ENCODE measurements at places on chromosomes 2 and 18.

DNA sequence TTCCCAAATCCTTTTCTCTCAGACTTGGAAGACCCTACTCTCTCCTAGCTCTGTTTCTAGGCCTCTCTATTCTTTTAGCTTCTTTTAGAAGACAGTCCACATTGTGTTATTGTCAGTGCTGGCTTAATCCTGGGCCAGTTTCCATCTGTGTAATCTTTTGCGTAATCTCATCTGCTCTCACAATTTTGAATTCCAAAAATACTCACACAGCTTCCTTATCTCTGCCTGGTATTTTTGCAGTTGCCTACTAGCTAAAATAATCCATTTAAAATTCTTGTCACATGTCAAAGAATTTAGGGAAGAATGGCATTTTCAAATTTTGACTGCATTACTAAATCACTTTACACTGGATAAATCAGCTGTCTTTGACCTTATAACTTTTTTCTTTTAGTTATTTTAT lies 200.6 kb upstream of the MEX3C start:
- no peak for DNase-seq

GRCh38 chr2:88857274-88857741 lies 165.8 kb downstream of the RPIA start:
- DNase-seq = no peak

GRCh38 chr2:49111456-49111855 lies 42.9 kb downstream of the FSHR start:
- DNase-seq = no peak

GRCh38 chr2:118274841-118275510 lies 186.7 kb downstream of the INSIG2 start:
- no peak for DNase-seq

- DNase-seq = no peak
Measured at GRCh38 chr2:233081731-233082221, 21.6 kb downstream of the INPP5D start.

DNA sequence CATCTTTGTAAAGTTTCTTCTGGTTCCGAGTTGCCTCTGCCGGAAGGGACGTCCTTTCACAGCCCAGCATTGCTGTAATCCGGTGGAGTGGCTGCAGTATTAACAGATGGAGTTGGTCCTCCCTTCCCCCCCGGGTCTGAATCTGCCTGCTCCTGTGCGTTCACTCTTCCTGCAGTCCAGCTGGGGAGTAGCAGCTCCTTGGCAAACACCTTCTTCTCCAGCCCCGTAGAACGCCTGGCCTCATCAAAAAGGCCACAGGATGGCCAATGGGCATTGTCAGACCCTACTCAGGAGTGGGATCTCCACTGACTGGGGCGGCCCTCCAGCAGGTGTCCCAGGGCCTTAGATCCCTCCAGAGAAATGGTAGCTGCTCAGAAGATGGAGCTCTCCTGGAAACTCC lies 234.0 kb downstream of the FAM210A start:
- DNase-seq = no peak

- DNase-seq = no peak
Measured at GRCh38 chr2:17621781-17622180, 81.3 kb downstream of the VSNL1 start.

GRCh38 chr2:207160115-207160514 lies 5.6 kb downstream of the KLF7 start:
- no peak for DNase-seq

- DNase-seq = no peak
Measured at GRCh38 chr2:180609626-180610340, 370.6 kb upstream of the UBE2E3 start.

- no peak for DNase-seq
Measured at GRCh38 chr2:127047716-127048617, 59.0 kb downstream of the BIN1 start.

GRCh38 chr18:47746615-47747014 lies 183.8 kb downstream of the SMAD2 start:
- DNase-seq = no peak

DNA sequence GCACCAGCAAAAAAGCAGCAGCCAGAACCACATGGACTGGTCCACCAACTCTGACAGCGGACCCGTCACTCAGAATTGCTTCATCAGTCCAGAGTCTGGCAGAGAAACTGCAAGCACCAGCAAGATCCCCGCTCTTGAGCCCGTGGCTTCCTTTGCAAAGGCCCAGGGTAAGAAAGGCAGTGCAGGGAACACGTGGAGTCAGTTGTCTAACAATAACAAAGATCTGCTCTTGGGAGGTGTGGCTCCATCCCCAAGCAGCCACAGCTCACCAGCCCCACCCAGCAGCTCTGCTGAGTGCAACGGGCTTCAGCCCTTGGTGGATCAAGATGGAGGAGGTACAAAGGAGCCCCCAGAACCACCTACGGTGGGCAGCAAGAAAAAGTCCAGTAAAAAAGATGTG lies 269.3 kb downstream of the SETBP1 start:
- DNase-seq = no peak

GRCh38 chr18:32919799-32920198 lies 147.0 kb upstream of the KLHL14 start:
- DNase-seq = no peak

DNA sequence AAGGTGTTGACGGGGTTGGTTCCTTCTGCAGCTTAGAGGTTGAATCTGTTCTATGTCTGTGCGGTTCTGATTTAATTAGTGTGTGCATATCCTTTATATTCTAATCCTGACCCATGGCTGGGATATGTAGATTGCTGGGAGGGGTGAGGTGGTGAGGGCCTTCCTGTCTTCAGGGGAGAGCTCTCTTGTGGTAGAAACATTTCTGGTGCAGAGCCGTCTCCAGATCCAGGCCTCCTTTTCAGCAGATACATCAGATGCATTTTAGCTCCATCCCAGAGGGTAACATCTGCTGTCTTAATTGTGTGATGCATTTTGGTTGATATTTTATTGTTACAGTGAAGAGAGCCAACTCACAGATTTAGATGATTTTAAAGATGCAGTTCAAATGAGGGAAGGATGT lies 227.8 kb downstream of the AGAP1 start:
- no peak for DNase-seq

- no peak for DNase-seq
Measured at GRCh38 chr18:22189449-22190166, 20.2 kb downstream of the GATA6 start.

DNA sequence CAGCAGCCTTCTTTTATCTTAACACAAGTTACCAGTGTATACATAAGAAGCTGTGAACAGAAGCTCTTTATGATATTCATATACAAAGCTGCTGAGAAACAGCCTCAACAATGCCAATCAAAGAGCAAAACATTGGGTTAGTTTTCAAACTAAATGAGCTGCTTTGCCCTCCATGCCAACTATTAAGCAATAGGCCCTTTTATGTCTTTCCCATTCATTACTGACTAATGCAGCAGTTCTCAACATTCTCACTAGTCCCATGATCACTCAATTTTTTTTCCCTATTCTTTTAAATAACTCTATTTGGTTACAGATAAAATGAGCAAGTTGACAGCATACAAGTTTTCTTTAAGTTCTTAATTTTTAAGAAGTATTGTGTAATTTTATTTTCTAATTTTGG lies 57.9 kb upstream of the FRZB start:
- no peak for DNase-seq
